ENCODE measurements at places on chromosomes 1 and 21.

DNA sequence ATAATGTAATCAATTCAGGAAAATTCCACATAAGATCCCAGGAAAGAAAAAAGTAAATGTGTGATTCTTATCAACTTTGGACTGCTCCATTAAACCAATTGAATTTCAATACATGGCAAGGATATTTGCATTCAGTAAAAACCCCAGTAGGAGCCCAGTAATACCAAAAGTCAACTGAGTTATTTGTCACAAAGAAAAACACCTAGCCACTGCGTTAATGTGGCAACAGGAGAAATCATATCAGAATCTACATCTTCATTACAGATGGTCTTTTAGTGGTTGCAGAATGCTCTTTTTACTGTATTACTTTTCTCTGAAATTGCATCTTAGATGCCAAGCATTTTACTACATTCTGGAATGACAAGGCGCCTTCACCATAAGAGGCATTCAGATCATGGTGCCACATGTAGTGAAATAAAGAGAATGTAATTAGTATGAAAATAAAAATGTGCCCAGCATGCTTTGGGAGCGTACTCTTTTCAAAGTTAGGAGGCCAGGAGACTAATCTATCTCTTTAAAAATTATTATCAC, 180.7 kb downstream of the PATJ start:
- no peak for DNase-seq

GRCh38 chr21:16891821-16892220, 621.0 kb upstream of the CXADR start:
- no peak for DNase-seq

DNA sequence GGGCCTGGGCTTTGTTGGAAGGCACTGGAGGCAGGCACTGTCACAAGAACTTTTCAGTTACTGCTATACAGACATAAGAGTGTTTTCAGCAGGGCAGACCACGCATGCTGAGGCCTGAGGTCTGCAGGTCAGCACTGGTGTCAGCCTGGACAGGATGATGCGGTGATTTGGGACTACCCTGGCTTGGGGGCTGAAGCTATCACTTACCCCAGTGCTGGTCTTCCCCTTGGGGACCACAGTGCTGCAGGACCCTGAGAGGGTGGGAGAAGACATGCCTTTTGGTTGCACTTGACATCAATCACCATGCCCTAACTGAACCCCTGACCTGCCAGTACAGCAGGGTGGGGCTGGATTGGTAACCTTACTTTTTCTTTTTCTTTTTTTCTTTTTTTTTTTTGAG, 9.2 kb downstream of the DMRTB1 start:
- DNase-seq = no peak

DNA sequence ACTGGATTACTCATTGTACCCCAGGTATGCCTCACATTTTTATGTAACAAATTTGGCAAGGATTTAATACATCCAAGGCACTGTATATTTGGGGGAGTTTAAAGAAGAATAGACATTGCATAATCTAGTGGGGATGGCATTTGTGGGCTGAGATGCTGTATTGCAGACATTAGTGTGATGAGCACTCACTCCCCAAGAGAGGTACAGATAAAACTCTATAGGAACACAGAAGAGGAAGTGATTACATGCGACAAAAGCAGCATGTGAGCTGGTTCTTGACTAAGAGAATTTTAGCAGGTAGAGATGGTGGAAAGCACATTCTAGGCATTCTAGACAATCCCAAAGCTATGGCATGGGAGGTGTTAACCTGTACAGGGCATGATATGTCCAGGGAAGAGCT, 24.2 kb upstream of the CDC14A start:
- no peak for DNase-seq

GRCh38 chr1:7991504-7992440, 30.3 kb downstream of the PARK7 start:
- no peak for DNase-seq

DNA sequence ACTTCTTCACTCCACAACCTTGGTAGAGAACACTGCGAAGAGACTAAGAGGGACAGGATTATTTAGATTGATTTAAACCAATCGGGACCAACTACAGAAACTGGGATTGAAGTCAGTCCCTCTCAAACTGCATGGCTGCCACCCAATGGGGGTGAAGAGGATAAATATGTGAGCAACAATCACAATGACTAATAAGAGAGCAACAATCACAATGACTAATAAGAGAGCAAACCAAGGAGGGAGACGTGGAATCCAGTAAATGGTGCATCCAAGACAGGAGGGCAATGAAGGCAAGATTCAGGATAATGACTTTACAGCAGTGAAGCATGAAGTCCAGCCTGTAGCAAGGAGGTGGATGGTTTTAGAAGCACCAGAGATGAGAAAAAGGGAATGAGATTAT, 322.8 kb downstream of the TTLL7 start:
- DNase-seq = no peak

DNA sequence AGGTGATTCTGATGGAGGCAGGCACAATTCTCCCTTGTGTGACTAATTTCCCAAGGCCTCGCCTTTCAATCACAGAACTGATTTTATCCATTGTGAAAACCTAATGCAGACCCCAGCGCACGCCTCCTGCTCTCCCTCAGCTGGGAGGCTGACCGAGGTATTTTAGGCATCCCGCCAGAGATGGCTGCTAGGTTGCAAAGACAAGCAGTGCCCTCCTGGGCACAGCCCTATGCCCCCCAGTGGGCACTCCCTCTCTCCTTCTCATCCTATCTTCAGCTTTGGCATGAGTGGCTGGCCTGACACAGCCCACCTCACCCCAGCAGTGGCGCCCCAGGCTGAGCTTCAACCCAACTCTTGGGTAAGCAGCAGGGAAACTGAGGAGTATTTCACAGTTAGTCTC, 24.2 kb upstream of the ZNF648 start:
- DNase-seq = no peak

DNA sequence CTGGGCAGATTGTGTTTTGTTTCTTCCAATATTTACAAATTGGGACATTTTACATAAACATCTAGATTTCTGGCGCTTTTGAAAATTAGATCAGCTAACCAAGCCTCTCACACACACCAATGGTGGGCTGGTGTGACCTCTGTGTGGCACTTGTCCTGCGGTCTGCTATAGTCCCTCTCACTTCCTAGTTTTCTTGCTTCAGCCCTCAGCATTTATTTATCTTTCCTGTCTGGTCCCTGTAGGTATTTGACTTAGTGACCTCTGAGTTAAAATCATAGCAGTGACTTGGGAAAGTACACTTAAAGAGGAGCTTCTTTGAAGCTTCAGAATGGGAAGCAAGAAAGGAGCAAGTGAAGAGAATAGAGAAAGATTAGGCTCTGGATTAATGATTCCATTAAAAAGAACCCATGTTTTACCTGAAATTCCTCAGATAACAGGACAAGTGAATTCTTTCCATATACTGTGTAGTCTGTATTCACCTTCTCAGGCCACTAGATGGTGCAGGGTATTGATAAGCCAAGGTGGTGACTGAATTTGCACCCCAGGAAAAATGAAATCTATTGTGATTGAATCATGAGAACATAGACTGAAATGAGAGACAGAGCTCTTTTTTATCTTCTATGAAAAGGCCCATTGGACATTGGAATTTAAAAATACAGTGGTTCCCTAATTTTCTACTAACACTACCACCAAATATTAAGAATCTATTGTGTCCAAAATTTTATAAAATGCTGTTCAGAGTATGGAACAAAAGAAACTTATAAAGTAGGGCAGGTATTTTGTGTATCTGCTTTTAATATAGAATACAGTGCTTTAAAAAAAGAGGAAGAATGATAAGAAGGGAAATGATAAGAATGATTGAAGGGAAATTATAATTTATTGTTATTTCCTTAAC, 7.1 kb upstream of the DIPK1A start:
- no peak for DNase-seq

DNA sequence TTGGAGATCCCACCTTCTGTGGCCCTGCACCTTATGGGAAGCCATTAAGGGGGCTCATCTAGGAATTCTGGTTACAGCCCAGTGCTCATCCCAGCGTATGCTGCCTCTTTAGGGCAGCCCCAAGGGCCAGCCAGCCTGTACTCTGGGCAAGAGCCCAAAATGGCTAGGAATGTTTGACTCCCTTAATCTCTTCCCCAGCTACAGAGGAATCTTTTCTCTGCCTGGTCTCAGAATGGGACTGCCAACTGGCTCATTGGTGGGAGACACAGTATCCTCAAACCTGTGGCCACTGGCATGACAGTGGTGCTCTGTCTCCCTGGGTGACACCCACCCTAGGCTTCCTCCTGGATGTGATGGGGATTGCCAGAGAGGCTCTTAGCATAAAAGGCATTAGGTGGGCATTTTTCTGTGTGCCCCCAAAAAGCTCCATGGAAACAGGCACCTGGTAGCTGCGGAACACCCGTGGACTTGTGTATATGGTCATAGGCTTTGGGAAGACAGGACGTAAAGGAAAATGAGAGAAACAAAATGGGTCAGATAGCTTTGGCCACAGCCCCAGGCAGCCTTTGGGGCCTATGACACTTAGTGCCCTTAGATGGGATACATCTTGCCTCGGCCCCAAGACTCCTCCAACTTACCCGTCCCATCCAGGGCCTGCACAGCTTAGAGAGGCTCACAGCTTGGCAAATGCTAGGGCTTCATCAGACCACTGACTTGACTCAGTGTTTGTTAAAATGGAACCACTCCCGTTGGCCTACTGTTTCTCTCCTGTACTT, 6.9 kb downstream of the TMEM81 start:
- DNase-seq = no peak

DNA sequence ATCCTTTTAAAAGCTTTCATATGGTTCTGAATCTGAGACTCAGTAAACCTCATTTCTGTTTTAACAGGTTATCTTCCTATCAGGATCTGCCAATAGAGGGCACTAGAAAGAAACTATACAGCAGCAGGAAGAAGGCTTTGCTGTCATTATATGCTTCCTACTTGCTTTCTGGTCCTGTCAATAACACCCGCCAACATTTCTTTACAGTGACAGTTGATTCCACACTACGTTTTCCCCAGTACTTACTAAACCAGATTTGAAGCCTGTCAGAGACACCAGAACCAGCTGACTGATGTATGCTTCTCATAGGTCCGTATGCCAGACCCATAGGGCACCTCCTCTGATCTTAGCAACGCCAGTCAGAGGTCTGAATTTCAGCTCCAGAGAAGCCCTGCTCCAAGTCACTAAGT, 341.0 kb upstream of the NEGR1 start:
- DNase-seq = no peak

DNA sequence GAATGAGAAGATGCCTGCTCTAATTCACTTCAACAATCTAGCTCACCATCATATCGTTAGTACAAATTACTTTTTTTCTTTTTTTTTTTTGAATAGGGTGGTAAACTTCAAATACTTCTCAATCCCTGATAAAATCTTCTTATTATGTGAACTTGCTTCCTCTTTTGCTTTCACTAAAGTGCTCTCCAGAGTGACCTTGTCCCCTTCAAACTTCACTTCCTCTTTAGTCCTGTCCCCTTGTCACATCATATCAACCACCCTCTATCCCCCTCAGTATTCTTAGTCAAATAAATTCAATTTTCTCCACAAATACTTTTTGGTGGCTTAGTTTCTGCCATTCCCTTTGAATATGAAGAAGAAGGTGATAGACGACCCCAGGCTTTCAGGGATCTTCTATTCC, 124.9 kb upstream of the PLXNA2 start:
- no peak for DNase-seq

DNA sequence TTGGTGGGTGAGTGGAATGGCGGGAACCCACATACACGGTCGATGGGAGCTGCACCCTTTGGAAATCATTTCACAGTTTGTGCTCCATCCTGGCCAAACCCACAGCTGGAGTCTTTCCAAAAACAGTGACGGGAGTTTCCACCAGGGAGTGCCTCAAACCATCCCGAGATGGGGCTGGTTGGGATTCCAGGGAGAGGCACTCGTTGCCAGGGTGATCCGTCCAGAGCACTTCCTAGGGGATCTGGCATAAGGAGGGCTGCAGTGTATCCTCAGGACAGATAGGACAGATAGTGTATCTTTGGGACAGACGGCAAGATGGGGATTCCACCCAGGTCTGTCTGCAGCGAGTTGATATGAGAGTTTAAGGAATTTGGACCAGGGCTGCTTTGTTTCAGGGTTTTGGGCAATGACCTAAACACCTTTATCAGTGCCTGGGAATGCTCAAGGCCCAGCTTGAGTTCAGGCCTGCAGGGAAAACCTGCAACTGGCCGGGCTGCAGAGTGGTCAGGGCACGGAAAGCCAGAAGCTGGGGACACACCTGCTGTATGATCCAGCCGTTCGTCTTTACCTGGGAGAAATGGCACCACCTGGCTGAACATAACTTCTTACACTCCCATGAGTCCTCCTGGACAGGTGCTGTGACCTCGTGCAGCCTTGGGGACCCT, 3.4 kb upstream of the POFUT2 start:
- no peak for DNase-seq

DNA sequence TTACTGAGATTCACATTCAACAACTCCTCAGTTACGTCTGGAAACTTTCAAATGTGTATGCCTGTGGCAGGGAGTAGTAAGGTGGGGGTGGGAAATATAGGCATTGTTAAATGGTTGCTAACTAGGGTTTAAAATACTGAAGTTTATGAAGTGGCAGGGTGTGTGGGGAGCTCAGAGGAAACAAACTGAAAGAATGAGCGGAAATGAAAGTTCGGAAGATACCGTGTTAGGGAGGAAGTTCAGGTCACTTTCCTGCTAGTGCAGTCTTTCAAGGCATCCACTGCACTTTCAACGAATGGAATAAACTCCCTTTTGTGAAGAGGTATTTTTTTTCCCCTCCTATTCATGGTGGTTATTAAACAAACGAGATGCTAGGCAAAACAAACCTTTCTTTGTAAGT, 19.7 kb downstream of the SYNJ1 start:
- no peak for DNase-seq

DNA sequence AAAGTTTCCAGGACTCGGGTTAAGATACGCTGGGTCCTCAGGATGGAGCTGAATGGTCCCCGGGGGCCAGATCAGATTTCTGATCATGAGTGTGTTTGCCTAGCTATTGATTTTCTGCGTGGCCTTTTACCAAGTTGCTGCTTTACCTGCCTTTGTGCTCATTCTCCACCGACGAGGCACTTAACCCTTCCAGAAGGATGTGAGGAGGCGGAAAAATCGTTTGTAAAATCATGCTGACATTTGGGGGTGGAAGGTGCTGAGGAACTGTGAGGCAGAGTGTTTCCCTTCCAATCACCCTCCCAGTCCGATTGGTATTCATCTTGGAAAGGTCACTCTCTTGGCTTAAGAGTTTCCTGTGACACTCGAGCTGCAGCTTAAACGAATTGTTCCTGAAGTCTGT, 337.1 kb upstream of the KAZN start:
- DNase-seq = no peak

GRCh38 chr1:226126824-226127569, 59.5 kb downstream of the ACBD3 start:
- no peak for DNase-seq

DNA sequence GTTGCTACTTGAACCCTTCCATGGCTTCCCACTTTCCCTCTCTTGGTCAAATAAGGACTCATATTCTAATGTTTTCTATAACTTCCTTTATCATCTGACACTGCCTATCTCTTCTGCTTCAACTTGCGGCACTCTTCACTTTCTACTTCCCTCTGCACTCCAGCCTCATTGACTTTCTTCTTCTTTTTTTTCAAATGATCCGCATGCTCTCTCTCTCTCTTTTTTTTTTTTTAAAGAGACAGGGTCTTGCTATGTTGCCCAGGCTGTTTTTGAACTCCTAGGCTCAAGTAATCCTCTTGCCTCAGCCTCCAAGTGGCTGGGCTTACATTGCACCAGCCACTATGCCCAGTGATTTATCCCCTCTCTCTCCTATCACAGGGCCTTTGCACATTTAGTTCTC, 7.3 kb upstream of the IL10 start:
- DNase-seq = no peak
